ENCODE measurements at places on chromosomes 7 and 10. TPM values are rescaled to one million over a fixed set of nuclear protein-coding genes. Genes with fewer than 3 reads are reported as not detected.

ABCB1 gene
- total RNA-seq = 1.8 TPM

ADCYAP1R1 gene
- total RNA-seq = 0.12 TPM

CLCN1 gene
- total RNA-seq = 0.47 TPM

UTF1 gene
- not detected for total RNA-seq

All from HCT116 (cell line).